ENCODE measurements at places on chromosomes 12 and 14. TPM values are rescaled to one million over a fixed set of nuclear protein-coding genes. Genes with fewer than 3 reads are reported as not detected.

The CISTR gene
- not detected for total RNA-seq

- no peak overlapping the region for H3K27ac ChIP-seq
- H3K4me1 ChIP-seq = peaks cover 7% of the 10 kb centered on the region
- no peaks in the 10 kb centered on the region for H3K36me3 ChIP-seq
- no peak for DNase-seq
Measured at GRCh38 chr12:124705545-124706138, 138.2 kb upstream of the NCOR2 start.

- no peaks in the 10 kb centered on the region for H3K4me1 ChIP-seq
- H3K27ac ChIP-seq = no peak overlapping the region
- peaks cover 9% of the 10 kb centered on the region for H3K36me3 ChIP-seq
- DNase-seq = no peak
- no peaks in the 10 kb centered on the region for H3K27me3 ChIP-seq
Measured at GRCh38 chr12:101328917-101329316, 49.0 kb downstream of the UTP20 start.

DNA sequence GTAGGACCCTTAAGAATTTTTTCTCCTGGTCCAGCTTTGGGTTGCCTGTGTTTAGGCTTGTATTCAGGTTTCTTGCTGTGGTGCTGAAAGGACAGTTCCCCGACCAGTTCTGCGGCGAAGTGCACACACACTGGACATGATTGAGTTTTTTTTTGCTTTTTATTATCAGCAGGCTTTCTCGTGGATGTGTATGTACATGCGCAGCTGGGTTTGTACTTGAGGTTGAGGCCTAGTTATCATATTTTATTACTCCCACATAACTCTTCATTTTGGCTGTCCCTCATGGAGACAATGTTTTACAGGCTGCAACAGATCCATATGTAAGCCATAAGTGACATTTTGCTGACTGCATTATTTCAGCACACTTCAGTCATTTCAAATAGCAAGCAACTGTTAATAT, 2.5 kb downstream of the SCN8A start:
- no peaks in the 10 kb centered on the region for H3K36me3 ChIP-seq
- H3K27me3 ChIP-seq = peaks cover 60% of the 10 kb centered on the region
- H3K27ac ChIP-seq = no peak overlapping the region
- H3K4me3 ChIP-seq = no peak overlapping the region

DNA sequence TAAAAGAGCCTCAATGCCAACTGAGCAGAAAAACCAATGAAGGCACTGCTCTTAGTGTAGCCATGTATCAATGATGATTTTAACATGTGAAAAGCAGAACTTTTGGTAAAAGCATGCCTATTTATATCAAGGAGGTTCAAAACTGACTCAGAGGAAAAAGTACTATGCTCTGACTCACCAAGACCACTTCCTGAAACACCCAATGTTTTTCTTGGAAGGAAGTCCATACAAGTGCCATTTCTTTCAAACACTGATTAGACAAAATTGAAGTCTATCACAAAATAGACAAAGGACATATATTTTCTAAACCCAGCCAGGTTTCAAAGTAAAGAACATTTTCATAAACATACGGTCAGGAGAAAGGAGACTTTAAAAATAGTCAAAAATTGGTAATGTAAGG, 88.6 kb downstream of the EPS8 start:
- no peaks in the 10 kb centered on the region for H3K27me3 ChIP-seq
- H3K36me3 ChIP-seq = no peaks in the 10 kb centered on the region
- no peak overlapping the region for H3K4me3 ChIP-seq
- H3K27ac ChIP-seq = peak overlapping the region; percentile 88
- no peak for DNase-seq

The EPYC gene
- total RNA-seq = not detected

DNA sequence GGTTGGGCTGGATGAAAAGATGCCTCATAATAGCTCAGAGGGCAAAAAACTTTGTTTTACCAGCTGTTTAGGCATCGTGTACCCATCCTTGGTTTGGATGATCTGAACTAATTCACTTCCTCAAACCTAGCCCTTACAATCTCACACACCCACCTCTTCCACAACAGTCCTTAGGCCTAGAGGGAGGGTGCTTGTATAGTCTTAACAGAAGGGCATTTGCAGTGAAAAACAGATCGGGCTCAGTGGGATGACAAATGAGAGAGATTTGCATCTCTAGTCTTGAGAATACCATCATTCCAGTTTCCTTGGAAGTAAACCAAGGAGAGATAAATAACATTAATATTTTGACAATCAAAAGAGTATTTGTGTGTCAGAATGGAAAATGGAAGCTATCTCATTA, 11.0 kb downstream of the SLCO1A2 start:
- H3K36me3 ChIP-seq = no peaks in the 10 kb centered on the region
- no peak overlapping the region for H3K27ac ChIP-seq
- no peak for DNase-seq
- no peaks in the 10 kb centered on the region for H3K27me3 ChIP-seq

DNA sequence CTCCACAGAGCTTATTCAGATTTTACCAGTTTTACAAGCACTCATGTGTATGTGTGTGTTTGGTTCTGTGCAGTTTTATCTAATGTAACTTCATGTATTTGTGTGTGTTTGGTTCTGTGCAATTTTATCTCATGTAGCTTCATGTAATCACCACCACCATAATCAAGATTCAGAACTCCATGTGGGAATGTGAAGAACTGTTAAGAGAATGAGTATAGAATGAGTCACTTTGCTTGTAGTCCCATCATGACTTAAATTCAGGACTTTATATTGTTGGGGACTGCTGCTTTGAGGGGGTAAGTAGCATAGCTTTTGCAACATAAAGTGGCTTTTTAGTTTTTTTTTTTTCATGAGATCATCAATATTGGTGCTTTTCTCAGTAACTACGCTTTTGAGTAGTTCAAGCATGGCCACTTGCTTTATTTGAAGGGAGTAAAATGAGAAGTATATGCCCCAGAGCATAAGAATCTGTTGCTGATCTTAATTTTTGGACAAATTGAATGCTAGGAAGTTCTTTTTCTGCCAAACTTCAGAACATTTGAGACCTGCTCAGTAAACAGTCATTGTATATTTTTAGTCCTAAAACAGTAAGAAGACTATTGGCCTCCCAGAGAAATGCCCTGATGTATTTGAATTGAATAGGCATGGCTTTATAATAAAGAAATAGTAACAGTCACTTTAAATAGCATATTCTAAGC, 28.8 kb downstream of the PROX2 start:
- H3K36me3 ChIP-seq = no peaks in the 10 kb centered on the region
- H3K27me3 ChIP-seq = no peaks in the 10 kb centered on the region

The PRH2 gene
- total RNA-seq = 2.0 TPM

The WNT1 gene
- not detected for total RNA-seq

DNA sequence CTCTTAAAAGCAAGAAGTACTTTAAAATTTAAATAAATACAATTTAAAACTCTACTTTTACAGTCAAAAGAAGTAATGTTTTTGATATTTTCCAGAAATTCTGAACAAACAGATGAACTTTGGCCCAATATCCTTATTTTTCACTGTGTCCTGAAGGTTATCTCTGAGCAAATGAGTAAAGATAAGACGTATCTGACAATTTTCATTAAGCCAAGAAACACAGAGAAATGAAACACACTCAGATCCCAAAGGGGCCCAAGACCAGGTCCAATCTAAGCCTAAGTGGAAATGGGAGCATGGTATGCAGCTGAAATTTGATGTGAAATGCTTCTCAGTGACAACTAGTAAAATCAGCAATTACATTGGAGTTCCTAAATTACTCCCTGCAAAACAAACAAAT, 105.6 kb upstream of the COCH start:
- H3K27me3 ChIP-seq = no peaks in the 10 kb centered on the region
- no peak for DNase-seq
- no peak overlapping the region for H3K27ac ChIP-seq
- H3K4me1 ChIP-seq = no peaks in the 10 kb centered on the region

The STON2 gene
- total RNA-seq = 33.5 TPM

The MDM2 gene
- 99.6 TPM for total RNA-seq

The SNW1 gene
- 45.7 TPM for total RNA-seq

The CD163 gene
- 455 TPM for total RNA-seq

GRCh38 chr12:48003226-48004052, 837 bp downstream of the COL2A1 start:
- H3K27ac ChIP-seq = no peak overlapping the region
- no peak for DNase-seq
- H3K4me1 ChIP-seq = peaks cover 33% of the 10 kb centered on the region
- peak overlapping the region; percentile 29 for H3K4me3 ChIP-seq

- no peaks in the 10 kb centered on the region for H3K4me1 ChIP-seq
- no peaks in the 10 kb centered on the region for H3K36me3 ChIP-seq
- no peak for DNase-seq
- no peak overlapping the region for H3K27ac ChIP-seq
Measured at GRCh38 chr14:90458536-90458935, 61.7 kb downstream of the CALM1 start.

The ADCY6 gene
- total RNA-seq = 74.7 TPM

- H3K4me1 ChIP-seq = peaks cover 20% of the 10 kb centered on the region
- H3K27ac ChIP-seq = no peak overlapping the region
- DNase-seq = no peak
- no peak overlapping the region for H3K4me3 ChIP-seq
- H3K27me3 ChIP-seq = no peaks in the 10 kb centered on the region
Measured at GRCh38 chr12:30748147-30748546, 6.6 kb downstream of the CAPRIN2 start.

- H3K27ac ChIP-seq = no peak overlapping the region
- no peaks in the 10 kb centered on the region for H3K4me1 ChIP-seq
Measured at GRCh38 chr14:57632649-57633048, 139.0 kb upstream of the CCDC198 start.

The OAS2 gene
- 3.1 TPM for total RNA-seq

GRCh38 chr12:3632256-3632655, 120.7 kb downstream of the CRACR2A start:
- H3K36me3 ChIP-seq = no peaks in the 10 kb centered on the region
- DNase-seq = no peak
- no peaks in the 10 kb centered on the region for H3K27me3 ChIP-seq
- no peak overlapping the region for H3K27ac ChIP-seq
- no peaks in the 10 kb centered on the region for H3K4me1 ChIP-seq

DNA sequence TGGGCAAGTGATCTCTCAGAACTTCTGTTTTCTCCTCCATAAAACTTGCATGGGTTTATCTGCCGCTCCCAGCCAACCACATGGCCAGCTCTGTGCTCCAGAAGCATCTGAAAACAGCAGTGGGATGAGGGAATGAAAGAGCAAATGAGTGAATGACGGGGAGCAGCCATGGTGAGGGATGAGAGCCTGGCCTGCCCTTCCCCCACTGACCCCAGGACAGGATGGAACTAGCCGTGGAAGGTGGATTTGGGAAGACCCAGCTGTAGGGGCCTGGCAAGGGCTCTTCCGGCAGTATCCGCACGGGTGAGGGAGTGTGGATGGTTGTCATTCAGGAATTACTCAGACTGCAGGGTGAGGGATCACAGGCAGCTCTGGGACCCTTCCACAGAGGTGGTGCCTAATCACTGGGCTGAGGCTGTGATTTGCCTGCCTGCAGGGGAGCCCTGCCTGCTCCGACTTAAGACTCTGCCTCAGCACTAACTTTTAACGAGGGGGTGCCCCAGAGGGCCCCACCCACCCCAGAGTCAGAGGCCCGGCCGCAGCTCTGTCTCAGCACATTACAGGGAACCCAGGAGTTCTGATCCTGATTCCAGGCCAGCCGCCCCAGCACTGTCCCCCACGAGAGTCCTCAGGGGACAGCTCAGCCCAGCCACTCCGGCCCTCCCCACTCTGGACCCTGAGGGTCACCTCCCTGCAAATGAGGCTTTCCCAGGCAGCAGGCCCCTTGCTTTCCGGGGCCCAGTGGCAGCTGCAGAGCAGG, 136.8 kb upstream of the C14orf180 start:
- no peak for DNase-seq
- H3K4me3 ChIP-seq = no peak overlapping the region
- no peak overlapping the region for H3K27ac ChIP-seq
- H3K36me3 ChIP-seq = no peaks in the 10 kb centered on the region
- H3K27me3 ChIP-seq = no peaks in the 10 kb centered on the region

DNA sequence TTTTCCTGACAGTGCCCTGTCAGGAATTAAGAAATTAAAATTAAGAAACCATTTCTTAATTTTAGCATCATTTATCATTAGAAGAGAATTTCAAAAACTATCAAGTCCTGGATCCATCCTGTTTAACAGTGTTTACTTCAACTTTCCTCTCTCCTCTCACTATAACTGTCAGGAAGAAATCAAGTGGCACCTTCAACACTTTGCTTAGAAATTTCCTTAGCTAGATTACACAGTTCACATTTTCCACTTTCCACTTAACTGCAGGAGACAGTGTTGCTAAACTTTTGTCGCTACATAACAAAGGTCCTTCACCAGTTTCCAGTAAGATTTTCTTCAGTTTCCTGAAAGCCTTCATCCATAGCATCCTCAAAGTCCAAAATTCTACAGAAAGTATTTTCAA, 21.9 kb upstream of the OR10P1 start:
- no peaks in the 10 kb centered on the region for H3K36me3 ChIP-seq
- no peaks in the 10 kb centered on the region for H3K27me3 ChIP-seq
- DNase-seq = no peak

The DIABLO gene
- total RNA-seq = 52.5 TPM

- no peak for DNase-seq
- H3K36me3 ChIP-seq = no peaks in the 10 kb centered on the region
- H3K27me3 ChIP-seq = no peaks in the 10 kb centered on the region
- H3K27ac ChIP-seq = no peak overlapping the region
Measured at GRCh38 chr12:26286186-26286585, 90.8 kb downstream of the SSPN start.

GRCh38 chr12:120267736-120268135, 2.2 kb upstream of the PXN start:
- no peak for DNase-seq
- no peak overlapping the region for H3K27ac ChIP-seq
- H3K4me3 ChIP-seq = no peak overlapping the region
- no peaks in the 10 kb centered on the region for H3K36me3 ChIP-seq
- H3K27me3 ChIP-seq = no peaks in the 10 kb centered on the region
- H3K4me1 ChIP-seq = peaks cover 19% of the 10 kb centered on the region

DNA sequence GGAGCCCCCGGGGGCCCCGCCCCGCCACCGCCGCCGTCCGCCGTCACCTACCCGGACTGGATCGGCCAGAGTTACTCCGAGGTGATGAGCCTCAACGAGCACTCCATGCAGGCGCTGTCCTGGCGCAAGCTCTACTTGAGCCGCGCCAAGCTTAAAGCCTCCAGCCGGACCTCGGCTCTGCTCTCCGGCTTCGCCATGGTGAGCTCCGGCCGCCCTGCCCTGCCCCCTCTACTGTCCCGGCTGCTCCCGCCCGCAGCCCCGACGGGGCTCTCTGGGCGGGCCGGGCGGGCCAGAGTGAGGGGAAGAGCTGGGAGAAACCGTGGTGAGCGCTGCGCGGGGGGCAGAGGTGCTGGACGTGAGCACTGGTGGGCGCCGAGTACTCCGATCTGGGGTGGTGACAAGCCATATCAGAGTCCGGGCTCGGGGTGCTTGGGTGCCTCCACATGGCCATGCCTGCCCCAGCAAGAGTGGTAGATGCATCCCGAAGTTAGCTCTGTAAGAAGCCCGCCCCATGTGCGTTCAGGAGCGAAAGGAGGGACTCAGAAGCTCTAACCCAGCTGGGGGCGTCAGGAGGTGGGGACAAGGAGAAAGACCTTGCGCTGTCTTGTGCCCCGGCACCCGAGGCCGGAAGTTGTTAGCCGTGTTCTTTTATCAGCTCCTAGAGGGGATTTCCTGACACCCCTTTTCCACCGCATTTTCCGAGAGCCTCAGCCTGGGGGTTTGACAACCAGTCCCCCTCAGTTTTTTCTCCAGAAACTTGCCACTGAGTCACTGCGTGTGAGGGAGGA, 717 bp downstream of the ORAI1 start:
- H3K4me1 ChIP-seq = peaks cover 62% of the 10 kb centered on the region
- peak overlapping the region; percentile 95 for H3K4me3 ChIP-seq
- DNase-seq = peak; percentile 44
- H3K27ac ChIP-seq = peak overlapping the region; percentile 72
- no peaks in the 10 kb centered on the region for H3K36me3 ChIP-seq

- H3K4me3 ChIP-seq = peak overlapping the region; percentile 88
- peaks cover 20% of the 10 kb centered on the region for H3K4me1 ChIP-seq
- H3K27ac ChIP-seq = peak overlapping the region; percentile 99
- no peaks in the 10 kb centered on the region for H3K27me3 ChIP-seq
Measured at GRCh38 chr12:96398424-96399119, 1.7 kb downstream of the CDK17 start.
